Caco-2 (cell line): ENCODE measurements at places on chromosomes 7 and 10.

GRCh38 chr7:84722086-84722485 is 464.8 kb downstream of the SEMA3D start:
- no peak for DNase-seq

- DNase-seq, result peak; percentile 61
These were observed 8.0 kb upstream of the ZNRF2 start for GRCh38 chr7:30276203-30276900.

- no peak for DNase-seq
These were observed 127.7 kb downstream of the DYNC1I1 start for GRCh38 chr7:95899919-95900513.

DNA sequence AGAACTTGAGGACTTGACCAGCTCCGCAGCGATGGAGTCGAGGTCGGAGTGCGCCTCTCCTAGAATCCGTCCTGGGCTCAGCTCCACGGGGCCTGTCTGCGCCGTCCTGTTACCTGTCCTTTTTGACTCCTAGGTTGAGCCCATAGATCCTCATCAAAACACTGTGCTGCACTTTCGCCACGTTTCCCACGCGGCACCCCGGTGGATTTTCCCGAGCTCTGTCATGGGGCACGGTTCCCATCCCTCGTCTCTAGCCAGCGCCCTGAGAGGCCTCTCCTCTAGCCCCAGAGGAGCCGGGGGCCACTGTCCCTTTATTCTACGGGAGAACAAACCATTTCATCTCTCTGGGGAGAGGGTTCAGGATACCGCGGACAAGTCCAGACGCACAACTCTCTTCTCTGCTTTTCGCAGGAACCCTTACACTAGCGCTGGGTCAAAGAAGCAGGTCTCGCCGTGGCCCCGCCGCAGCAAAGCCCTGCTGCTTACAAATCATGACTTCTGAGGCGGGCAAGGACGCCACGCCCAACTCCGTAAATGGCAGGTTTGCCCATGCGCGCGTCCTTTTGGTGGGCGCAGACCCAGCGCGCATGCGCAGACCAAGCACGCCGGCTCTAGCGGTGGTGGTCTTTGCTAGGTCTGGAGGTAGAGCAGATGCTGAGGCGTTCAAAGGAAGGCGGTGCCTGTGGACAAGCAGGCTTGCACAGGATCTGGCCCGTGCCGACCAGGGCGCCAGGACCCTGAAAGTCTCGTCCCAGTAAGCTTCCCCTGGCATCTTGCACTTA is 10.3 kb upstream of the ANKRD7 start:
- no peak for DNase-seq

GRCh38 chr10:89171996-89172395 is 35.1 kb downstream of the CH25H start:
- DNase-seq, result no peak

GRCh38 chr7:8536431-8536830 is 103.0 kb downstream of the NXPH1 start:
- DNase-seq, result no peak

DNA sequence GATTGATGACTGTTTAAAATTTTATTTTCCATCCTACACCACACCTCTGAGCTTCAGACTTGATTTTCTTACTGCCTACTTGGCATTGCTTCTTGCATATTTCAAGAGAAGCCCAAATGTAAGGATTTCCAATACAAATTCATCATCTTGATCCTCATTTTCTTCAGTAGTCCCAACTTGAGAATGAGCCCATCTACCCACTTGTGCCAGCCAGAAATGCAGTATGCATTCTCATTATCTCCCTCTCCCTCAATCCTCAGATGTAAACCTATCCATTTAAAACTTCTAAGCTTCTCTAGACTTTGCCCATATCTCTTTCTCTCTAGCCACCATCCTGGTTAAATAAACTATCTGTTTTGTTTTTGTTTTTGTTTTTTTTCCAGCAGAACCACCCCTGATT is 22.4 kb upstream of the EGFR start:
- DNase-seq, result no peak

DNA sequence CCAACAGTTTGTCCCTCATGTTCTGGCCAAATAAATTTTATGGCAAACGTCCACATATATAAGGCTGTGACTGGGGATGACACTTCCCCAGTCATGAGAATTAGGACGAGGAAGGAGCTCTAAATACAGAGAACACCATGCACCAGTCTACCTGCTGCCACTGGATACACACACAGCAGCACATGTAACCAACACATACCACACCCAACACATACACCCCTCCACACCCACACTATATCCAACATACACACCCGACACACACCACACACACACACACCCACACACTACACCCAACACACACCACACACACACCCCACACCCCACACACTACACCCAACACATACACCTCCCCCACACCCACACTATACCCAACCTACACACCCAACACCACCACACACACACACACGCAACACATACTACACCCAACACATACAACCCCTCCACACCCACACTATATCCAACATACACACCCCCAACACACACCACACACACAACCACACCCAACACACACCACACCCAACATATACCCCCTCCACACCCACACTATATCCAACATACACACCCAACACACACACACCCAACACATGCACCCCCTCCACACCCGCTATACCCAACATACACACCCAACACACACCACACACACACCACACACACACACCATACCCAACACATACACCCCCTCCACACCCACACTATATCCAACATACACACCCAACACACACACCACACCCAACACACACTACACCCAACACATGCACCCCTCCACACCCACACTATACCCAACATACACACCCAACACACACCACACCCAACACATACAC is 74.1 kb downstream of the HIPK2 start:
- DNase-seq, result no peak

DNA sequence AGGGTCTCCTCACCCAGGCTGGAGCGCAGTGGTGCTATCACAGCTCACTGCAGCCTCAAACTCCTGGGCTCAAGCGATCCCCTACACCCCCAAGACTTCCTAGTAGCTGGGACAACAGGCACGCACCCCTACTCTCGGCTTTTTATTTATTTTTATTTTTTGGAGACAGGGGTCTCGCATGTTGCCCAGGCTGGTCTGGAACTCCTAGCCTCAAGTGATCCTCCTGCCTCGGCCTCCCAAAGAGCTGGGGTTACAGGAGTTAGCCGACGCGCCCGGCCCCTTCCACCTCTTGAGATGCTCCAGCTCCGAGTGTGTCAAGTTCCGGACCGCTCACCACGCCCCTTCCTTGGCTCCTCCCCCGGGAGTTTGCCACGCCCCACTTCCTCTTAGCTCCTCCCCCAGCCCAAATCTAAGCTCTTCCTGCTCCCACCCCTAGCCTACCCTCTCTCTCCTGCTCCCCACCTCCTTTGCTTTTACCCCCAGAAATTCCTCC is 6.3 kb downstream of the NAT16 start:
- DNase-seq, result no peak

DNA sequence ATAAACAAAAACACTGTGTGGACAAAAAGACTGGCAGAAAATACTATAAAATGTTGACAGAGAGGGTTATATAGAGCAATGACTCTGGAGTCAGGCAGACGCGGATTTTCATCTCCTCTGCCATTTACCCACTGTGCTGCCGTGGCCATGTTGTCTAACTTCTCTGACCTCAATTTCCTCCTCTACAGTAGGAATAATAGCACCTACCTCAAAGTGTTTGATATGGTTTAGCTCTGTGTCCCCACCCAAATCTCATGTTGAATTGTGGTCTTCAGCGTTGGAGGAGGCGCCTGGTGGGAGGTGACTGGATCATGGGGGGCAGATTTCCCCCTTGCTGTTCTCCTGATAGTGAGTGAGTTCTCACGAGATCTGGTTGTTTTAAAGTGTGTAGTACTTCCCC is 78.2 kb upstream of the CALN1 start:
- no peak for DNase-seq

DNA sequence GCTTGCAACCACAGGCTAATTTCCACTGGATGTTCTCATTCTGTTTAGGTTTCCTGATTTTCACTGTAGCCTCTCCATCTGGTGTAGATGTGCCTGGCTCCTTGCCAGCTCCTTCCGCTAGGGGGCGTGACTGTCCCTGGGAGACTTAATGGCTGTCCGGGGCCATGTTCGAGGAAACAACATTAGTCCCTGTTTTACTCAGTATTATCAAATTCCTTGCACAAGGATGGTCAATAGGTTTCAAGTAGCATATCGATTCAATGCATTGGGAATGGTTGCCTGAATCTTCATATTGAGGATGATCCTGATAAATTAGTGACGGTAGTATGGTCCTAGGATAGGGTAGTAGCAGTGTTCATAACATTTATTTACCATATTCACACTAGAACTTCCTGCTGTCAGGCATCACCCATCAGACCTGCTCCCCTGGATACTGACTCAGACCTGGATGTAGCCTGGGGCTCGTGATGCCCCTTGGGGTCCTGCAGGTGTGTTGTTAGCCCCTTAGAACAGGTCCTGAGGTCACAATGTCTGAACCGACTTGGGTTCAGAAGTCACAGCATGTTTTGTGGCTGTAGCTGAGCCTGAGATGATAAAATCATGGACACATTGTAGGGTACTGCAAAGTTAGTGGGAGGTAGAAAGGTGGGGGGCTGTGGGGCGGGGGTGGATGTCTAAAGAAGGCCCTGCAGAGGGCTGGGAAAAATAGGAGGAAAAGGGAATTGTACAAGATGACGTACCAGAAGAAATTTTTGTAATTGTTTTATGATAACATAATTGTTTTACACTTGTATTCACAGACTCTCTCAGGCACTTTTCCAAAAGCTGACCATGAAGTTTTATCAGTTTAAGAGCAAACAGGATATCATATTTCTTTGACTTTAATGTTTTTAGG is 8.9 kb upstream of the EXOC6 start:
- DNase-seq, result peak; percentile 45

GRCh38 chr10:22656036-22656435 is 58.3 kb downstream of the PIP4K2A start:
- DNase-seq, result no peak

DNA sequence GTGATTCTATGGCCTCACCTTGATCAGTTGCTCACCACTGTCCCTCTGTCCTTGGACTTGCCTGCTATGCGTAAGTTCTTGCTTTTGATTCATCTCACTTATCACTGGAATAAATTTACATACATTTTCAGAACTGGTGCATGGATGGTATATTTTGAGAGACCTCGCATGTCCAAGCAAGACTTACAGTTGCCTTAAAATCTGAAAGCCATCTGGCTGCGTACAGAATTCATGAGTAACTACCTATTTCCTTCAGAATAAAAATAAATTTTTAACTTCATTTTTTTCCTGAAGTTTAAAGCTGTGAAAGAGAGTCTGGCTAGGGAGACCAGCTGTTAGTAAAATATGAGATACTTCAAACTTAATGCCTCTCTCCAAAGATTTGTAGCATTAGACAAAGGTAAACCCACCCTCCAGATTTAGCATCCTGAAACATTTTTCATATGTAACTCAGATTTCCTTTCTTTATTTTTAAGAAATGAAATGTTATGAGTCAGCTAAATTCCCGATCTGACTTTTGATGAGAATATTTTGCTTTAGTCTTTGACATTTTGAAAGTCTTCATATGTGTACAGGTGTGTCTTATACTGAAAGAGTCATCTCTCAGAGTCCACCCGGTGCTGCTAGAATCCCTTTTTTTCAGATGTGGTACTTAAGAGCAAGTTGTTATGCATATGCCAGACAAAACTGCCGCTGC is 136.4 kb upstream of the CELF2 start:
- DNase-seq, result no peak

DNA sequence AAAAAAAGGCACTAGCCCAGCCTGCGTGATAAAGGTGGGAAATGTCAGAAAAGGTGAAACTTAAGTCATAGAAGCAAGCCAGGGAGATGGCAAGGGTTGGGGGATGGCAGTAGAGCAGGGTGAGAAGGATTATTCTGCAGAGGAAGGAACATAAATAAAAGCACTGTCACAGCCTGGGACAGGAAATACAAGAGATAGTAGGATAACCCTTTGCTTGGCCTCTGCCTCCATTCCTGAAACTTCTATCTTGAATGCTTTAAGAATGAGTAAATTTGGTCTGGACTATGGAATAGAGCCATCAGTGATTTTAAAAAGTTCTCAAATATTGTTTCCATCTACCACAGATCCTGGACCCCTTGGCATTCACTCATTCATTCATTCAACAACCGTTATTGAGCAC is 50.0 kb downstream of the ABCC2 start:
- no peak for DNase-seq

DNA sequence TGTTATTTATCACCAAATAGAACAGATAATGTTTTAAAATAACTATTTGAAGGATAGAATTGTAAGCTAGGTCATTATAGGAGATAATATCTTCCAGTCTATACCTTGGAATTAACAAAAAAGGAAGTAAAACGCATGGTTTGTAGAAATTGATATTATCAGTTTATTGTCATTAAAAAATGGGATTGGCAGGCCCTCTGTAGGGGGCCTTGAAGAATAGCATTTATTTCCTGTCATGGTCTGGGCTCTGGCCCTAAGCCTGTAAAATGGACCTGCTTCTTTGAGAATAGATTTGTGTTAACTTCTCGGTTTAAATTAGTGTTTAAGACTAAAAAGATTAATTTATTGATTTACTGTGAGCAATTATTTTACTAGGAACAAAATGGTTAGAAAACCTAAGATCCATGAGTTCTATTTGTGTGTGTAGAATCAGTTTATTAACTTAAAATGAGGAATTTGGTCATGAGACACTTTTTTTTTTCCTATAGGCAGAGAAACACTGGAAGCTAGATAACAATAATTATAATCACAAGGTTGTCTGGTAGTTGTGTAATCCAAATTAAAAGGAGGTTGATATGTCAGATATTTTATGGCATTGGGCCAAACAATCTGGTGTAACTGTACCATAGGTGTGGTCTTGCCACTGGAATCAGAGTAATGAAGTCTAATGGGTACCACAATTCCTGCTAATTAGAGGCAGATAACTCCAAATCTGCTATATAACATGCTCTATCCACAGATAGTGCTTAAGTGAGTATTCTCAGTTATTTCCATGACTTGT is 197.4 kb upstream of the FOXP2 start:
- no peak for DNase-seq
